ENCODE measurements at places on chromosomes 13 and 19. TPM values are rescaled to one million over a fixed set of nuclear protein-coding genes. Genes with fewer than 3 reads are reported as not detected.

GRCh38 chr19:14418856-14419105, 360 bp downstream of the DDX39A start:
- H3K4me3 ChIP-seq = peak overlapping the region; percentile 97
- DNase-seq = no peak
- peaks cover 32% of the 10 kb centered on the region for H3K4me1 ChIP-seq

GRCh38 chr13:110097013-110097412, 209.9 kb downstream of the COL4A1 start:
- H3K27ac ChIP-seq = no peak overlapping the region
- H3K27me3 ChIP-seq = peaks cover 7% of the 10 kb centered on the region

GRCh38 chr13:111165241-111166010, 50.3 kb downstream of the ARHGEF7 start:
- peaks cover 42% of the 10 kb centered on the region for H3K36me3 ChIP-seq
- no peak for DNase-seq

GRCh38 chr13:114234266-114234644, 442 bp upstream of the CDC16 start:
- peaks cover 28% of the 10 kb centered on the region for H3K4me1 ChIP-seq
- H3K27ac ChIP-seq = peak overlapping the region; percentile 81
- peaks cover 22% of the 10 kb centered on the region for H3K36me3 ChIP-seq
- H3K27me3 ChIP-seq = no peaks in the 10 kb centered on the region
- peak overlapping the region; percentile 90 for H3K4me3 ChIP-seq
- no peak for DNase-seq

DNA sequence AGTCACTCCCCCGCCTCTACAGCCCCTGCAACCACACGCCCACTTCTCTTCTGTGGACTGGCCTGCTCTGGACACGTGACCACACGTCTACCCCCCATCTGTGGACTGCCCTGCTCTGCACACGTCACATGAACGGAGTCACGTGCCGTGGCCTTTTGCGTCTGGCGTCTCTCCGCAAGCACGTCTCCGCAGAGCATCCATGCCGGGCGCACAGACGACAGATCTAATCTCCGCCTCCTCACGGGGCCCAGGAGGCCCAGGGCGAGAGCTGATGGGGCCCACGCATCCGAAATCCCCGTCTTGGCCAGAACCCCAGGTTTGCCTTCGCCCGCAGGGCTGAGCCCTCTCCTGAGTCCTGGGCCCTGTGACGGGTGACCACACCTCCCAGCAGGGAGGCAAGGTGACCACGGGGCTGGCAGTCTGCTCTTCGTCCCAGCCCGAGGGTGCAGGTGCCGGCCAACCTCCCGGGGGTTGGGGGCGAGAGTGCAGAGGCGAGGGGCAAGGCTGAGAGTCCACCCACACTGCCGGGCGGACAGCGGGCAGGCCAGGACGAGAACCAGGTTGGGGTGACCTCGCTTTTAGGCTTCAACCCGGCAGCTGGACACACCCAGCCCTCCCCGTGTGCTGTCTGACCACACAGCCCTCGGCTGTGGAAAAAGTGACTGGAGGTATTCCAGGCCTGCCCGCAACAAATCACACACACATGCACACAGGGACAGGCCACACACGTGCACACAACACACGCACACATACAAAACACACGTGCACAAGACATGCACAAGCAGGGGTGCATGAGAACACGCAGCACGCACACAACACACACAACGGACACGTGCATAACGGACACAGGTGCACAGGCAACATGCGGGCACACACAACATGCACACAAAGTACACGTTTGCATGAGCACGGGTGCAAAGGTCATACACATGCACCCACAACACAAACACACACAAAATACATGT, 3.9 kb downstream of the SBNO2 start:
- H3K27me3 ChIP-seq = peaks cover 2% of the 10 kb centered on the region
- DNase-seq = peak; percentile 39
- peak overlapping the region; percentile 96 for H3K27ac ChIP-seq
- peak overlapping the region; percentile 78 for H3K4me3 ChIP-seq

GRCh38 chr19:31312677-31313244, 36.5 kb downstream of the TSHZ3 start:
- no peaks in the 10 kb centered on the region for H3K27me3 ChIP-seq
- no peak overlapping the region for H3K4me3 ChIP-seq
- no peak for DNase-seq
- peaks cover 21% of the 10 kb centered on the region for H3K36me3 ChIP-seq
- H3K27ac ChIP-seq = peak overlapping the region; percentile 92

GRCh38 chr19:3370214-3370720, 3.9 kb downstream of the NFIC start:
- DNase-seq = no peak
- H3K4me3 ChIP-seq = peak overlapping the region; percentile 89
- H3K4me1 ChIP-seq = peaks cover 62% of the 10 kb centered on the region
- peaks cover 8% of the 10 kb centered on the region for H3K27me3 ChIP-seq

GRCh38 chr19:19109601-19110000, 28.7 kb downstream of the TMEM161A start:
- peaks cover 32% of the 10 kb centered on the region for H3K4me1 ChIP-seq
- no peaks in the 10 kb centered on the region for H3K27me3 ChIP-seq
- H3K27ac ChIP-seq = no peak overlapping the region
- H3K4me3 ChIP-seq = no peak overlapping the region
- no peaks in the 10 kb centered on the region for H3K36me3 ChIP-seq

- peaks cover 6% of the 10 kb centered on the region for H3K27me3 ChIP-seq
- no peak for DNase-seq
- H3K27ac ChIP-seq = peak overlapping the region; percentile 91
- peaks cover 34% of the 10 kb centered on the region for H3K36me3 ChIP-seq
- H3K4me3 ChIP-seq = peak overlapping the region; percentile 92
Measured at GRCh38 chr19:34733266-34733745, 737 bp upstream of the ZNF181 start.

GRCh38 chr19:6822311-6822670, 49.8 kb downstream of the VAV1 start:
- peaks cover 6% of the 10 kb centered on the region for H3K27me3 ChIP-seq
- DNase-seq = no peak
- H3K27ac ChIP-seq = no peak overlapping the region
- no peak overlapping the region for H3K4me3 ChIP-seq
- H3K36me3 ChIP-seq = peaks cover 5% of the 10 kb centered on the region

GRCh38 chr13:24264976-24265375, 44.4 kb upstream of the C1QTNF9 start:
- no peaks in the 10 kb centered on the region for H3K27me3 ChIP-seq
- no peak overlapping the region for H3K4me3 ChIP-seq
- H3K4me1 ChIP-seq = peaks cover 4% of the 10 kb centered on the region
- H3K27ac ChIP-seq = no peak overlapping the region

The SHC2 gene
- total RNA-seq = not detected

The SOHLH2 gene
- total RNA-seq = 0.10 TPM

The CCL25 gene
- total RNA-seq = not detected

The SPACA4 gene
- total RNA-seq = not detected

The SULT2A1 gene
- not detected for total RNA-seq

The RFX2 gene
- total RNA-seq = 8.4 TPM

The P2RY11 gene
- 7.1 TPM for total RNA-seq

The ZNF99 gene
- total RNA-seq = not detected

The DCLK1 gene
- not detected for total RNA-seq

The KLK5 gene
- total RNA-seq = not detected
